ENCODE measurements at places on chromosomes 3 and 15.

GRCh38 chr3:63864008-63864964, 619 bp downstream of the ATXN7 start:
- peak; percentile 35 for DNase-seq

DNA sequence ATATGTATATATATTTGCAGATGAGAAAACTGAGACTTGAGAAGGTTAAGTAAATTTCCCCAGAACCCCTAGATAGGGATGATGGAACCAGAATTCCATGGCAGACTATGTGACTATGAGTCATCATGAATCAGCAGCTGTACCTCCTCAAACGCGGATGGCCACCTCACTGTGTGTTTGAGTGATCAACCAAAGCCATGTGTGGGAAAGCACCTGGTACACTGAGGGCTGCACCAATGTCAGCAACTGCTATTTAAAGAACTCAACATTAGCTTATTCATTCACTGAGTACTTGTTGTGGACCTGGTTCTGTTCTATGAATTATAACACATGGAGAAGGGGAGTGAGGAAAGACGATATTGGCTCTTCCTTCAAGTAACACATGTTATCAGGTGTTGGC, 377.0 kb downstream of the GAP43 start:
- DNase-seq: no peak

- DNase-seq: no peak
Measured at GRCh38 chr3:140731440-140732119, 53.7 kb downstream of the TRIM42 start.

- no peak for DNase-seq
Measured at GRCh38 chr3:67808906-67809305, 154.5 kb upstream of the SUCLG2 start.

DNA sequence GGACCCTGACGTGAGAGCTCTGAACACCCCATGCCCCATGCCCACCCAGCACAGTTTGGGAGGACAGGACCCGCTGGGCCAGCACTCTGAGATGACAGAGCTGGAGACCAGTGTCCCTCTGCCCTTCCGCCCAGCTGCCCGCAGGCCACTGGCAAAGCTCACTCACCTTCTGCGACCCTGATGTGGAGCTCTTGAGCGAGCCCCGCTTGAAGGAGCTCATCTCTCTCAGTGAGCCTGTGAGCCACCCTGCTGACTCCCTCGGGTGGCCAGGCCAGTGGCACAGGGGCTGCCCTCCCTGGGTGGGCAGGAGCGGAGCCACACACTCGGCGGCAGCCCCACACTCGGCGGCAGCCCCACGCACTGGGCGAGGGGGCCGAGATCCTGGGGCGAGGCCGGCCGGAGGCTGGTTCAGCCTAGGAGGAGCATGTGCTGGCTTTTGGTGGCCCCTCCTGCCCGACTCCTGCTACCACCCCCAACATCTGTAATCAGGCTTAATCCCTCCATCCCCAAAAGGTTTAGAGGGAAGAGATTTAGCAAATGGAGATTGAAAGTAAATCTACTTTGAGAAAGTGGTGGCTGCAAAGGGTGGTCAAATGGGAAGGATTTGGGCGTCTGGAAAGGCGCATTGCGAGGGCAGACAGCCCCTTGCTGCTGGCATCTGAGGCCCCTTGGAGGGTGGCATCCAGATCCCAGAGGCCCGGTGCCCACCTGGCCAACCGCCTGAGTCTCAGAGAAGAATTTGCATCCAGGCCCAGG, 59.4 kb upstream of the TRPM1 start:
- no peak for DNase-seq

DNA sequence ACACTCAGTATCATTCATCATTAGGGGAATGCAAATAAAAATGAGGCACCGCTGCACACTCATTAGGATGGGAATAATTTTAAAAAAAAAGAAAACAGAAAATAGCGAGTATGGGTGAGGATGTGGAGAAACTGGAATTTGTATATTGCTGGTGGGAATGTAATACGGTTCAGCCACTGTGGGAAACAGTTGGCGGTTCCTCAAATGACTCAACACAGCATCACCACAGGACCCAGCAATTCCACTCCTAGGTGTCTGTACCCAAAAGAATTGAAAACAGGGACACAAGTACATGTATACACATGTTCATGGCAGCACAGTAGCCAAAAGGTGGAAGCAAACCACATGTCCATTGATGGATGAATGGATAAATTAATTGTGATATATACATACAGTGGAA, 35.2 kb upstream of the RFTN1 start:
- no peak for DNase-seq

- DNase-seq: peak; percentile 46
Measured at GRCh38 chr3:13879946-13880810, at the start of gene WNT7A. WNT7A (minus strand) TSS chr3:13880071; CDS start chr3:13879816, 255 bp downstream.

DNA sequence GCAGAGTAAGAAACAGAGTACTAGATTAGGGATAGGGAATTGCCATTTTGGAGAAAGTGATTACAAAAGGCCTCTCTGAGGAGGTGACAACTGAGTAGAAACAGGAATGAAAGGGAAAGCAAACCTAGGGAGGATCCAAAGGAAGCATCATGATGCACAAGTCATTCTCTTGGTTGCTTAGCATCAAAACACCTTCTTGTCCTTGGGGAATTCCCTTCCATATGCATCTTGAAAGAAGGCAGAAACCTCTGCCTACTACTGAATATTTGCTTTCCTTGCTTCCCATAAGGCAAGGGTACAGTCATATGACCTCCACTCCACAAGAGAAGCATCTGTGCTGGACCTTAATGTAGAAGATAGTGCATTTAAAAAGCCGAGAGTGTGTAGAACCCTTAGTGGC, 24.1 kb downstream of the GABPB1 start:
- DNase-seq: no peak

- DNase-seq: no peak
Measured at GRCh38 chr3:182717216-182717615, 76.1 kb upstream of the ATP11B start.

GRCh38 chr3:186609247-186609868, 3.5 kb upstream of the AHSG start:
- DNase-seq: peak; percentile 65

DNA sequence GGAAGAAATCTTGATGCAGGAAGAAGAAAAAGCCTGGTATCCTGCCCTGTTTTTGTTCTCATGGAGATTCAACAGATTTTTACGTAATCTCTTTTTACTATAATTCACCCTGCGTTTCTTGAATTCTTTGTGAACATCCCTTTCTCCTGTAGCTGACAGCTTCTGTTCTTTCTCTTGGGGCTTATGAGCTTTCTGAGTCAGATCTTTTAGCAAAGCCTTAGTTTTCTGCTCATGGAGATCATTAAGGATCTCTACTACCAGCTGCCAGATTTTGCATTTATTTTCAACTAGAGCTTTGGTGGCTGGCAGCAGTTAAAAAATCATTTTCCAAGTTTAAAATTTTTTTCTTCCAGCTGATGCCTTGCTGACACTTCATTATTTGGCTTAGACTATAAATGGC, 51.6 kb downstream of the MOBP start:
- DNase-seq: no peak

GRCh38 chr3:20648921-20649381, 462.9 kb upstream of the SGO1 start:
- DNase-seq: no peak

DNA sequence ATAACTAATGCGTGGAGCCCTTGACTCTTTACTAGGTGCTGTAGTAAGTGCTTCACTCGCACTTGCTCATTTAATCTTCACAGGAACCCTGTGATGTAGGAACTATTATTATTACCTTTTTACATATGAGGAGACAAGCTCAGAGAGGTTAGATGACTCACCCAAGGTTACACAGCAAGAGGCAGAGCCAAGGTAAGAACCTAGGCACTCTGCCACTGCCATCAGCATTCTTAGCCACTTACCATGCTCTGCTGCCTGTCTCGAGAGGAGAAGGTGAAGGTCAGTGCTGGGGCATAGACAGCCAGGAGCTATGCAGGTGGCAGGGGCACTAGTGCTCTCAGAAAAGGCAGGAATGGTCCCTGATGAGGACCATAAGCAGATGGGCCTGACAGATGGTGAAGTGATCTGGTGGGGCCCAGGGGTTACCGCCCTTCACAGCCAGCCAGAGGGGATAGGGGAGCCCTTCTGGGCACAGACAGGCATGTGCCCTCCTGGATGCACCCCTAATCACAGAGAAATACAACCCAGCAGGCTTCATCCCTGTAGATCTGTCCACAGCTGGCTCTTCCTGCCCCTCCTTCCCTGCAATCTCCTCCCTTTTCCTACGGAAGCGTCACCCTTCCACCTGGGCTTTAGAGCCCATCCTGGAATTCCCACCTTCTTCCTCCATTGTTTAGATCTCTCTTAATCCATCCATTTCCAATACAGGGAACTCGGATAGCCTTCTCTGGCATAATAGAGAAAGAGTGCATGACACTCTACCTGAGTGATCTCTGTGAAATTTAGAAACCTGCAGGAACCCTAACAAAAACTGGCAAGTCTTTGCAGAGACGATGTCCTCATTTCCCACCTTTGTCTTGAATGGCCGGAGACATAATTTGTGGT, 26.9 kb downstream of the ABTB1 start:
- DNase-seq: peak; percentile 7

DNA sequence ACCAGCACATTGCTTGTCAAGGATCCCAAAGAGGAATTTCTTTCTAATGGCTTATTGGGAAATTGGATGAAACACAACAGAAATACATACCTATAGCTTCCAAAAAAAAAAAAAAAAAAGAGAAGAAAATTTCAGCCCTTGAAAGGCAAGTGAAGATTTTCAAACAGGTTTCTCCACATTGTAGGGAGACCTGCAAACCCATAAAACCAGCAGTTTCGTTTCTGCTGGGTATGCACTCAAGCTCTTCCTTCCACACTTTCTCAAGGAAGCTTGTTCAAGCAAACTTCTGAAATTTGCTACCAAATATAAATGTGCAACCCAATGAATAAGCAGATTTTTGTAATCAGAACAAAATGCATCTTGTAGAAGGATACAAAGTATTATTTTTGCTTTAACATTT, 15.9 kb upstream of the SH3BP5 start:
- peak; percentile 65 for DNase-seq

DNA sequence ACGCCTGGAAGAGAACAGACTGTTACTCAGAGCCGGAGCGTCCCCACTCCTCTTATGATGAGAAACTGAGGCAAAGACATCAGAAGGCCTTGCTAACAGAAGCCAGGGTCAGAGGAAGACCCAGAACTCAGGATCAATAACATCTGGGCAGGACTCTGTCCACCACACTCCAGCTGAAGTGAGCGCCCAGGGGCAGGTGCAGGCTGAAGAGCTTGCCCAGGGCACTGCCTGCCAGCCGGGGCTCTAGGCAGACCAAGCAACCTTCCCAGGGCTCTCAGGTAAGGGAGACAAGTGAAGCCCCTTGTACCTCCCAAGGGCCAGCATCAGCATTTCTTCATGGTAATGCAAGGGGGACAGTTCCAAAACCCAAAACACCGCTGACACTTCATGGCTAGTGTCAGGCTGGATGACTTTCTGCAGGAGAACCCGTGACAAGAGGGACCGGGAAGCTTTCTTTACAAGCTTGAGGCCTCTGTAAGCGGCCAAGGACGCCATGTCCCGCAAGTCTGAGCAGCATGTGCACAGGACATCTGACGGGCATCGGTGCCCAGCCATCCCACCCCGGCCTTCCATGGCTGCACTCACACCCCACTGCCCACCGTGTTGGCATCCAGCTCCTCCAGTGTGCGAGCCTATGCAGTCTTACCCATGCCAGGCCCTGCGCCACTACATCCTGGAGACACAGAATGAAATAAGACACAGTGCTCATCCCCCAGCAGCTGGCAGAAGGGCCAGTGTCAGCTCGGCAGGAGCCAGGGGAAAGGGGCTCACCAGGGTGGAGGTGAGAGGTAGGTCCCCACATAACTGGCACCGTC, 14.1 kb downstream of the XXYLT1 start:
- no peak for DNase-seq

DNA sequence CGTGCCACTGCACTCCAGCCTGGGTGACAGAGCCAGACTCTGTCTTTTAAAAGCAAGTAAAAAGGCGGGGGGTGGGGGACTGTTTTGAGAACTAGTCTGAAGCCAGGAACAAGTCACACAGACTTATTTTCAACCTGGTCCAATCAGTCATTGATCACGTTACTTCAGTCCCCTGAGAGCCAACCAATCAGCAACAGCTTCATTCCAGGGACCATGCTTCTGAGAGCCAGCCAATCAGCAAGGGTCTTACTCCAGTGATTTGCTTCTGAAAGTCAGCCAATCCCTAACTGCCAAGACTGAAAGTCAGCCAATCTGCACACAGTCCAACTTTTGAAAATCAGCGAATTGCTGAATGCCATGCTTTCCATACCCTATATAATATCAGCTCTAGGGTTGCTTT, 48.6 kb upstream of the C15orf39 start:
- DNase-seq: no peak

- no peak for DNase-seq
Measured at GRCh38 chr3:23809294-23809693, 3.5 kb downstream of the UBE2E1 start.

DNA sequence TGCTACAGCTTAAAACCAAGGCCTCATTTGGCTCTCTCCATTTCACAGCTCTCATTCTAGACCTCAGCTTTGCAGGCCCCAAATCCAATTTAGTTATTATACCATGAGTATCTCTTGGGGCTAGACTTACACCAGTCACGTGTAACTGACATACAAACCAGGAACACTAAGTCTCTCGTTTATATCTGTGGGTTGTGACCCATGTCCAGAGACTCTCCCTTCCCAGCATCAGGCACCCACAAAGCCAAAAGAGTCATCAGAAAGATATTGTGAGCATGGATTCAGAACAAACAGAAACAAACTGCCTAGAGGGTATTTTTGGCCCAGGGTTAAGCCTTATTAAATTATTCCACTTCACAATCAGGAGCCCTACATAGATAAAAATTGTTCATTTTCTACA, 5.6 kb upstream of the CCDC13 start:
- DNase-seq: no peak

GRCh38 chr15:83475551-83475950, 28.4 kb downstream of the SH3GL3 start:
- peak; percentile 60 for DNase-seq

DNA sequence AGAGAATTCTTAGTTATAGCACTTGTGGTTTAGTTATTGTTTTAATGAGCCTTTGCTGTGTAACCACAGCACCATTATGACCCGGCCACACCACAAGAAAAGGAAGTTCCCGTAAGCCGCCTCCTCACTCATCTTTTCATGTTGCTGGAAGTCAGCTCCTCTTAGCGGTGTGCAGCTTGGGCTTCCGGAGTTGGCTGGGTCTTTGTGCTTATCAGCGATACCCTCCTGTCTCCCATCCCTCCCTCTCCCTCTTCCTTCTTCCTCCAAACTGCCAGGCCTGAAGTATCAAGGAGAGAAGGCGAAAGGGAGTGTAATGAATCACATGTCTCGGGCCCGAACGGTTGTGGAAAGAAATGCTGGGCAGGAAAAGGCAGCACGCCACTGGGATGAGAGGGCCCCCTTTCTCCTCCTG, 353.5 kb downstream of the MCTP2 start:
- DNase-seq: no peak

GRCh38 chr3:163838769-163839168, 1239.5 kb downstream of the SI start:
- DNase-seq: no peak

- DNase-seq: no peak
Measured at GRCh38 chr3:47398228-47398627, 17.4 kb downstream of the PTPN23 start.

DNA sequence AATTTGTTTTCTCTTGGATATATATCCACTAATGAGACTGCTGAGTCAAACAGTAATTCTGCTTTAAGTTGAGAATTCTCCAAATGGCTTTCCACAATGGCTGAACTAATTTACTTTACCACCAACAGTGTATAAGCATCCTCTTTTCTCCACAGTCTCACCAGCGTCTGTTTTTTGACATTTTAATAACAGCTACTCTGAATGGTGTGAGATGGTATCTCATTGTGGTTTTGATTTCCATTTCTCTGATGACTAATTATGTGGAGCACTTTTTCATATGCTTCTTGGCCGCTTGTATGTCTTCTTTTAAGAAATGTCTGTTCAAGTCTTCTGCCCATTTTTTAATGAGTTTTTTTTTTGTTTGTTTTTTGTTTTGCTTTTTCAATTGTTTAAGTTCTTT, 206.2 kb downstream of the CTNNB1 start:
- no peak for DNase-seq

Measured in trophoblast cell (in vitro differentiated cells and primary cell).